WERI-Rb-1 (cell line): ENCODE measurements at places on chromosomes 5 and 9.

GRCh38 chr5:57033103-57033502, 81.2 kb upstream of the MIER3 start:
- no peak for DNase-seq

DNA sequence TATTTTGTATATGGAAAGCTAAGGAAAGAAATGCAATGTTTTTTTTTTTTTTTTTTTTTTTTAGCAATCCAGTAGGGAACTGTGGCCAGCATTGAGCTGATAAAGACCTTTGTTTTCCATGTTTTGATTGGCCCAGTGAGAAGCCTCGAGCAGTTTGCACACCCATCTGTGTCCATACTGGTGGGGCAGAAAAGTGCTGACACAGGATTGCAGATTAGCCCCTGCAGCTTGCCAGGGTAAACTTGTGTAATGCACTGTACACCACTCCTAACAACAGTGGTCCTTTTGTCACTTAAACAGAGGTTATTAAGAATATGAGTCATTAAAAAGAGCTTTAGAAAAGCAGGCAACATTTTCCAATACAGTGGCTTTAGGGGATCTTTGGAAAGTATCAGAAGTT, 132.8 kb upstream of the CDKN2B start:
- DNase-seq, result no peak

GRCh38 chr5:16457853-16458252, 7.7 kb downstream of the ZNF622 start:
- DNase-seq, result no peak

- DNase-seq, result no peak
Measured at GRCh38 chr5:107873877-107874276, 203.1 kb upstream of the EFNA5 start.

DNA sequence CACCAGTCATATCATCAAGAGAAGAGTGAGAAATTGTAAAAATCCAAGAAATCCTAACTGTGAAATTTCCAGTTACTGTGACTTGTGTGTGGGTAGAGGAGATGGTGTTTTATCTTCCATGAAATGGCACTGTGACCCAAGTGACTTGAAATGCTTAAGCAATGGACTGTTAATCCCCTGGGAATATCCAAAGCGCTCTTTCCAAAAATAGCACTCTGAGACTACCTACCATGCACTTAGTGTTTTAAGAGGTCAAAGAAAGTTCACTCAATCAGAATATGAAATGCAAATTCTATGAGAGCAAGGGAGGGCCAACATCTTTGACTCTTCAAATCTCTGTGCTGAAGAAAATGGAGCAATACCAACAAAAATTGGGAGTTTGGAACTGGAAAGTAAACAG, 244.0 kb downstream of the GABRB2 start:
- DNase-seq, result no peak

DNA sequence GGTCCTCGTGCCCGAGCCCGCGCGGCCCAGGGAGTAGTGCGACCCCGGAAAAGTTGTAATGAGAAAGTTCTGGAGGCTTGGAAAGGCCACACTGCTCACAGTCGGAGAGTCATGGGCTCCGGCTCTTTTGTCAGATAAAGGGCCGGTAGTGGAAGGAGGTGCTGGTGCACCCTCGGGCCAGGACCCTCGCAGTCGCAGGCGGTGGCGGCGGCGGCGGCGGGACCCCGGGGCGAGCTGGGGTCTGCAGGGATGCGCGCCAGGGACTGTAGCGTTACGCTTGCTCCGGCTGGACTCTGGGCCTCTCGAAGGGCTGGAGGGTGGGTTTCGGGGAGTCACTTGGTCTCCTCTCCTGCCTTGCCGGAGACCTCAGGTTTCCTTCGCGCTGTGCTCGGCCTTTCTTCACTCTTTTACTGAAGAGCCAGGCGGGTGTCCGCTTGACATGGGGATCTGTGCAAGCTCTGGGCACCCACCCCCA, 1.5 kb downstream of the RORB start:
- no peak for DNase-seq

DNA sequence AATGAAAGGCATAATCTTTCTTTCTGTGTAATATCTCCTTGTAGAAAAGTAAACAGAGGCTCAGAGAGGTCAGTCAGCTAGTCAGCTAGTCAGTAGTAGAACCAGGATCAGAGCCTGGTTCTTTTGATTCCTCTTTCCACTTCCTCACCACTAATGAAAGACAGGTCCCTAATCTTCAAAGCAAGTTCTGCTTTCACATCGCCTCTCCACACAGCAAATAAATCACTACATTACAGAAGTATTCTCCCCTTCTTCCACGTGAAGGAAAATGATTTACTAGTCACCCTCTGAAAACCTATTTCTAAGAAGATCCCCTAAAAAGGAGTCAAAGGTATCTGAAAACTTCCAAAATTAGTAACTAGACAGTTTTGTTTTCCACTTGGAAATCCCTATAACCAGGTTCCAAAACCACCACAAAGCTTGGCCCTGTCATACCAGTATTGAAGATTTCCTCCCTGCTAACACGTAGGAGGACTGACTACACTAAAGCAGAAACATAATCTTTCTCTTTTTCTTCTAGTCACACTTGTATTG, 140.5 kb upstream of the TARS1 start:
- no peak for DNase-seq
